Fibroblast of lung (primary cell): ENCODE measurements at places on chromosomes 2 and 18. TPM values are rescaled to one million over a fixed set of nuclear protein-coding genes. Genes with fewer than 3 reads are reported as not detected.

DYNC2LI1 gene
- 24.4 and 28.0 TPM in 2 replicates for total RNA-seq

DNA sequence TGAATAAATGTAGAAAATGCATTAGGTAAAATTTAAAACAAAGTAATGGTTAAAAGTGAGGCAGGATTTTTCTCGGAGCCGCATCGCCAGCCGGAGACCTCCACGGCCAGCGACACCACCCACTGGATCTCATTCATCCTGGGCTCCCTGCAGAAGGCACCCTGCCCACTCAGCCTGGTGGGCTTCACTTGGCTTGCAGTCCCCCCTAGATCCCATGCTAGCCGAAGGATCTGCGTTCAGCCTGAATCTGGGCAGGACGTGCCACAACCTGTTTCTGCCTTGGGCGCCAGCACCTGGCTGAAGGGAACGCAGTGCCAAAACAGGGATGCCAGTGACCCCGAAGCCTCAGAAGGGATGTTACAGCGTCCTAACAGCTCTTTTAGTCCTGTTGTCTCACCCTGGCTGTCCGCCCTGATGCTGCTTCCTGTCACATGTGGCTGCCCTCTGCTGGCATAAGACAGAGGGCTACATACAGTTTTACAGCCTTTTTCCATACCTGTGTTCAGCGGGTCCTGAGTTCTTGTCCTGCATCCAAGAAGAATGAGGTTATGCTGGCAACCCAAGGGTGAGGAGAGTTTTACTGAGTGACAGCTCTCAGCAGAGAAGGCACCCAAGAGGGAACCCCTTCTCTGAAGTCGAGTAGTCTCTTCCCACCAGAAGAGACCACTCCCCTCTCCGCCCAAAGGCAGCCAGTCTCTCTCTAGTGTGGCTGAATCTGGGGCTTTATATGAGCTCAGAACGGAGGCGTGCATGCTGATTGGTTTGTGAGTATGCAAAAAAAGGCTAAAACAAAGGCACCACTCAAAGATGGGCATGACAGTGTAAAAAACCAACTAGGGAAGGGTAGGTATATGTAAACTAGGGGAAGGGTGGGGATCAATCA, 173.1 kb upstream of the GYPC start:
- DNase-seq, result no peak

GRCh38 chr2:234326694-234327093, 170.2 kb downstream of the ARL4C start:
- DNase-seq, result no peak

DNA sequence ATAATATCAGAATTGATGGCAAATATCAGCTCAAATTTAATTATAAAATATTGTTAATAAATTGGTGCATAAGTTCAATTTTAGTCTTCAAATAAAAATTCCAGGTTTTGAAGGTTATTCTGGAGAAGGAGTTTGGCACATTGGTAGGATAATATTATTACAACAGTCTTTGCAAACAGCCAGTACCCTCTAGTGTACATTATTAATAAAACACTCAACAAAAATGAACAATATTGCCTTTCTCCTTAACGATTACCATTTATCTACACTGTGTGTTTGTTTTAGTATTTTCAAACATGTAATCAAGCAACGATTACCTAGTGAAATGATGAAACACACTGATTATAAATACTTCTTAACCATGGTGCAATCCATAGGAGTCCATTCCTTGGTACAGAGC, 334.0 kb upstream of the FSIP2 start:
- DNase-seq, result no peak

CUL3 gene
- total RNA-seq, result 63.4 and 69.7 TPM in 2 replicates

BOK gene
- total RNA-seq, result 38.5 and 42.4 TPM in 2 replicates

- DNase-seq, result no peak
Measured at GRCh38 chr2:140597836-140598235, 1533.0 kb downstream of the LRP1B start.

DNA sequence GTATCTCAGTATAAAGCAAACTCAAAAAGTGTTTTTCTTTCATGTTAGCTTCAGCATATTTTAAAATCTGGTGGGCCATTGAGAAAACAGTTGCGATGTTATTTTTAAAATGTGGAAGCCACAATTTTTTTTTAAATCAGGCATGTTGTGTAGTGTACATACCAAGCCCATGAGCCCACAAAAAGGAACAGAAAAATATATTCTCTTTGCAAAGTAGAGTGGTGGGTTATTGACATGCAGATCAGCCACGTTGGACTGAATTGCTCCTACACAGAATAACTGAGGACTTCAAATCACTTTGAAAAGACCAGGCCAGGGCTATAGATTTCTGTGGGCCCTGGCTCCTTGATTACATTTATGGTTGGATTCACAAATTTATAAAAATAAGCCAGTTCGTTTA, 774.4 kb downstream of the DCC start:
- DNase-seq, result no peak

GRCh38 chr18:2236232-2236631, 335.1 kb downstream of the METTL4 start:
- no peak for DNase-seq

DNA sequence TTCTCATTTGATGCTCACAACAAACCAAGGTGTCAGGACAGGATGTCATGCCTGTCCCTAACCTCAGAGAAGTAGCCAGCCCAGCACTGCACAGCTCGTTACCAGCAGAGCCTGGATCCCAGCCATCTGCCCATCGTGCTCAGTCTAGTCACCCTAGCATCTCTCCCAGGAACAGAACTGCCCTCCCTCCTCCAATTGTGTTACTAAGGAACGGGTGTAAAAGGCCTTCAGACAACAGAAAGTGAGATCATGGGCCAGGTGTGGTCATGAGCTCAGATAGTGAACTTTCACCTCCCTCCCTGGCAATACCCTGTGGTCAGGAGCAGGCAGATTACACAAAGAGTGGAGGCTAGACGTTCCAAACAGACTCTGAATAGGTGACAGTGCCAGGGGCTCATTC, 111.8 kb upstream of the PPP1CB start:
- DNase-seq, result no peak

DNA sequence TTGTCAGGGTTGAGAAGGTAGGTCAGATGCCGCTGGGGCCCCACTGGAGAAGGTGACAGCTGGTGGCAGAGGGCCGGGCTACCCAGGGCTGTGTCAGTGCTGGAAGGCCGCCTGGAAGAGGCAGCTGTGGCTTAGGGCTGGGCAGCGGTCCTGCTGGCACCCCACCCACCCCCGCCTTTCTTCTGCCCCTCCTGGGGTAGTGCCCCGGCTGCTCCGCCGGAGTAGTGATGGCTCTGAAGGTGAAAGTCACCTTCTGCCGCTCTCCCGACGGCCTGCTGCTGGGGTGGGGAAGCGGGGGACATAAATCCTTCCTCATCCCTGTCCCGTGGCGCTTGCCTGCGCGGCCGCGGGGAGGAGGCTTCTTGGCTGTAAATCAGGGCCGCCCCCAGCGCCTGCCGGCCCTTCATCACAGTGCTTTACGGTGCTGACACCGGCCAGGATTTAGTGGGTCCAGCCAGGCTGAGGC, 332.2 kb downstream of the DYSF start:
- DNase-seq, result no peak

DNA sequence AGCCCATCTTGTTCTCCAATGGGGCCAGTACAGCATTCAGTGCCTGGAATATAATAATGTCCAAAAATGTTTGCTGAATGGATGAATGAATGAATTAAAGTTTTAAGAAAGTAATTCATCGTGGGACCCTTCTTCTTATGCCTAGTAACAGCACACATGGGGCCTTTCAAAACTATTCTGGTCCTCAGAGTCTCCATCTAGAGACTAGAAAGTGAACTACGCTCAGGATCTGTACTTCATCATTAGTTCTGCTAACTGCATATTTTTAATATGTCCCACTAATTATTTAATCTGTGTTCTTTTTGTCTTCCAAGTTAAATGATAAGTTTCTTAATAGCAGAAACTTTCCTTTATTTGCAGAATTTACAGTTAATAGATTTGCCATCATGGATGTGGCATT, 172.5 kb downstream of the SMAD2 start:
- no peak for DNase-seq

DNA sequence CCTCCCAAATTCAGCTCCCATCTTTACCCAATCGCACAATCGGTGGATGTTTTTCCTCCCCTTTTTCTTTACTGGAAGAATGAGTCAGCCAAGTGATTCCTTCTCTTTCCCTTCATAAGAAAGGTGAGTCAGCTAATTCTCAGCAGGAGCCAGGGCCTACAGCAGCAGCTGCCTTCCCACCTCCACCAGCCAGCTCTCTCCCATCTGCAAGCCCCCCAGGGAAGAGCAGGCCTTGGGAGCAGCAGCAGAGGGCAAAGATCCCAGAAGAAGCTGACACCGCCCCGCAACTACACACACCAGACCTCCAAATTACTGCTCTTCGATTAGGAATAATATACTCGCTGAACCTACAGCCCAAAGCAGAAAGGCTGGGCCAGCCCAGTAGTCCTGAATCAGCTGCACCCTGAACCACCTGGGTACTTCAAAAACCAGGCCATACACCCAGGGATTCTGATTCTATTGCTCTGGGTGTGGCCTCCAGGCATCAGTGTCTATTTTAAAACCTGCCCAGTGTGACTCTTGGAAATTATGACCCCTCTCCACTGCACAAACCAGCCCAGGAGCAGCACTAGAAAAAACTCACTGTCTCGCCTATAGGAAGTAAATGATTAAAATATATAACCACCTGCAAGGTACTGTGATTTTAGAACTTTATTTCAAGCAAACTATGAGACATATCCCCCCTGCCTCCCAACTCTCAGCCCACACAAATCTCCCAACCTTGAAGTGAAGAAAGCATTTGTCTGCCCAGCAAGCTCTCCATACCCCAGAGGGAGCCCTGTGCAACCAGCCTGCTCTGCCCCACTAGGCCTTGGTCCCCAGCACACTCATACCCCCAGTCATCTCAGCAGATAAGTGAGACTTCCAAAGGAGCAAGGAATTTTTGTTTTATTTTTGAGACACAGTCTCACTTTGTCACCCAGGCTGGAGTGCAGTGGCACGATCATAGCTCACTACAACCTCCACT, 7.3 kb downstream of the SFXN5 start:
- peak; percentile 90 for DNase-seq

DNA sequence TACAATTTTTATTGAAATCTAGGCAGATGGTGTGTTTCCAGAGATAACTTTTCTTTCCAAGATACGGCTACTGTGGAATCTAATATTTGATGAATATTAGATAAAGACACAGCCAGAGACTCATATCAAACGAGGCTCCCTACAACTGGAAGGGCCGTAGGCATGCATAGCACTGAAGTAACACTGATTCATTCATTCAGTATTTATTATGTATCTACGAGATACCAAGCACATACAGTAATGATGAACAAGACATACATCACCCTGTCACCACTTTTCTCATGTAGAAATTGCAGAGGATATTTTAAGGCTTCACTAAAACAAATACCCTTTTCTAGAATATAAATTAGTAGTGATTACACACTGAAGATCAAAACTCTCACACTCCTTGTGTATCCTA, 74.5 kb downstream of the KCTD18 start:
- no peak for DNase-seq

- DNase-seq, result no peak
Measured at GRCh38 chr18:26875040-26875654, 9.6 kb upstream of the AQP4 start.

DNA sequence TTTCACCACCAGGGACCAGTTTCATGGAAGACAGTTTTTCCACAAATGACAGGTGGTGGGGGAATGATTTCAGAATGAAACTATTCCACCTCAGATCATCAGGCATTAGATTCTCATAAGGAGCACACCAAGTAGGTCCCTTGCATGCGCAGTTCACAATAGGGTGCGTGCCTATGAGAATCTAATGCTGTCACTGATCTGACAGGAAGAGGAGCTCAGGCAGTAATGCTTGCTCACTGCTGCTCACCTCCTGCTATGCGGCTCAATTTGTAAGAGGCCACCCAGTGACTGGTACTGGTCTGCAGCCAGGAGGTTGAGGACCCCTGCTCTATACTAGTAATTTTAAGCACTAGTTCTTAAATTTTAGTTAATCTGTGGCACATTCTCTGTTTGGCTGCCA, 107.8 kb downstream of the IKZF2 start:
- no peak for DNase-seq

DNA sequence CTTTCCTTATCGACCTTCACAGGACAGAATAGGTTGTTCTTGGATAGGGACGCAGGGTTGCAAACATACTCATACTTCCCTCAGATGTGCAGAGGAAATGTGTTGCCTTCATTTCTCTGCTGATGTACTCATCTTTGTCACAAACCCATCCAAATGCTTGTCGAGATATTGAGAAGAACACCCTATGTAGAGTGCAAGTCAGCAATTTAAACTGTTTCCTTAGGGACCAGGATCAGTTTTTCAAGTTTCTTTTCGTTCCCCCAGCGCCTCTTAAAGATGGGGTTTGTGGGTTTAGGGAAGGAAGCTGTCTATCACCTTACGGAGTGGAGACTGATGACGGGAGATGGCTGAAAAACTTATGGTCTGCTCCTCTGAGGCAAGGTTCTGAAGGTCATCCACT, 474.2 kb downstream of the EPHA4 start:
- no peak for DNase-seq

DNA sequence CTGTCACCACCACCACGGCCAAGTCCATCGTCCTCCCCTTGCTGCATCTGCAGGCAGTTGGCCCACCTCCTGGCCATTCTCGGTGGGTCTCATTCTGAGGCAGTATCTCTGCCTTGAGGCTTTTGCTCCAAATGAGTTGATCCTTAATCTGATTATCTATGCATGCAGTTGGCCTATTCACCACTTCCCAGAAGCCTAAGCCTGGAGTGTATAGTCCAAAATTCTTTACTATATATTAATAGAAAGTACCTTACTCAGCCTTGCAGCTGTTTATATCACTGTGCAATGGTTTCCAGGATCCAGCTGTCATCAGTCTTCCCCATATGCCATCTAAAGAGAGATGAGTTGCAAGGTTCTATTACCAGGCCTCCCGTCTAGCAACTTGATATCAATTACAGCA, 292.4 kb downstream of the SS18 start:
- DNase-seq, result no peak

- peak; percentile 13 for DNase-seq
Measured at GRCh38 chr2:111900859-111901258, 2.5 kb downstream of the MERTK start.

DNA sequence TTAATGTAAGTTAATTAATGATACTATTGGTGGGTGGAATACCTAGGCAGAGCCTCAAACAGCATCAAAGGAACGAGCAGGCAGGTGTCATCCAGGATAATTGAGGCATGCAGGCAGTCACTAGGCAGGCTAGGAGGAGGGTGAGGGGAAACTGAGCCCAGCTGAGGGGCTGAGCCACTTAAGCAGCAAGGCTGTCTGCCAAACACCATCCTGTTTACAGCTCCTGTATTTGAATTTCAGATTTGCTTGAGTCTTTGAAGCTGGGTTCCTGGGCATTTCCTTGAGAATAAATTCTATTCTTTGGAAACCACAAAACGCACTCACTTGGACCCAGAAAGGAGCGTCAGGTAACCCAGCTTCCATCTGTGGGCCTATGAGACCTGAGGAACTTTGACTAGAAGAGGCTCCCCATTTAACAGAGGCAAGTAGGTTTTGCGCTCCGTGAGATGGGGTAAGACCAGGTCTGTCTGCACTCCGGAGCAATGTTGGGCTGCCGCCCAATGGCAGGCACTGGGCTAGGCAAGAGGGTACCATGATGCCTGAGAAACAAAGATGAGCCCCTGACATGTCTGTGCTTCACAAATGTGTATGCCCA, 2.0 kb downstream of the EDAR start:
- DNase-seq, result no peak
